ENCODE measurements at places on chromosomes 16 and 17.

DNA sequence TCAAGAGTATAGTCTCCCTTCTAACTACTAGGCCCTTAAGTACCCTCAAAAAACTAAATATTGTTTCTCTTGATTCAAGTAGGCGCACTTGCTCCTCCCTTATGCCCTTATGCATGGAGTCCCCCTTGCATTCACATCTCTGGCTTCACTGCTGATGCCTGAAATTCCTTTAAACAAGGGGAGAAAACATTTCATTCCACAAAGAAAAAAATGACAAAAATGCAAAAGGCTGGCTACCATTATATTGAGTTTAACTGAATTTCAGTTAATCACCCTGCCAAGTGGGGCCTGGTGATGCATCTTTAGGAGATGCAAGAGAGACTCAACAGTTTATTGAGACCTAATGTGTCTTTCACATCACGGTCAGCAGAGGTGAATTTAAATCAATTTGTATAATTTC is 35.6 kb downstream of the CRLF3 start:
- DNase-seq: no peak

GRCh38 chr16:64864232-64864809 is 257.5 kb downstream of the CDH11 start:
- no peak for DNase-seq

GRCh38 chr16:88977018-88977811 is at the start of gene CBFA2T3:
Gene CBFA2T3, minus strand, starts transcription at chr16:88977207. Its CDS starts 400 bp downstream, at chr16:88976807.
- DNase-seq: no peak

- no peak for DNase-seq
Measured at GRCh38 chr16:84959784-84960417, 51.4 kb downstream of the ZDHHC7 start.

- DNase-seq: no peak
Measured at GRCh38 chr16:89525146-89525913, 17.1 kb downstream of the SPG7 start.

- no peak for DNase-seq
Measured at GRCh38 chr16:19366391-19366790, 51.3 kb upstream of the TMC5 start.

All from T-helper 2 cell (primary cell).